ENCODE measurements at places on chromosomes 3 and 15. TPM values are rescaled to one million over a fixed set of nuclear protein-coding genes. Genes with fewer than 3 reads are reported as not detected.

The PPARG gene
- 98.8 TPM for total RNA-seq

The CCK gene
- not detected for total RNA-seq

The MCTP2 gene
- total RNA-seq: 89.3 TPM

The FETUB gene
- total RNA-seq: not detected

The ONECUT1 gene
- not detected for total RNA-seq

The SNURF gene
- total RNA-seq: 0.55 TPM

The IL5RA gene
- total RNA-seq: 0.57 TPM

The EXD1 gene
- total RNA-seq: not detected

The LIPC gene
- 3.4 TPM for total RNA-seq

The PIERCE2 gene
- total RNA-seq: 3.0 TPM

The TCAIM gene
- 27.2 TPM for total RNA-seq

The MYO9A gene
- 41.8 TPM for total RNA-seq

The TIGIT gene
- total RNA-seq: 1.6 TPM

The CYP1A2 gene
- not detected for total RNA-seq

The SMAD3 gene
- 76.3 TPM for total RNA-seq

The GPR62 gene
- not detected for total RNA-seq

The LDHAL6B gene
- total RNA-seq: not detected

The DNASE1L3 gene
- total RNA-seq: 3.3 TPM

The FAM227B gene
- 2.2 TPM for total RNA-seq

The ADGRG7 gene
- 21.7 TPM for total RNA-seq

The NOX5 gene
- total RNA-seq: 0.13 TPM

The RAB6B gene
- total RNA-seq: 4.8 TPM

The SHC4 gene
- 3.6 TPM for total RNA-seq

The FBN1 gene
- total RNA-seq: 47.9 TPM

The ZNF35 gene
- total RNA-seq: 8.0 TPM

The PRR20G gene
- not detected for total RNA-seq

The CELF6 gene
- 0.67 TPM for total RNA-seq

The PLSCR2 gene
- 0.82 TPM for total RNA-seq

The UROC1 gene
- not detected for total RNA-seq

The TRIM42 gene
- total RNA-seq: not detected

The BTD gene
- total RNA-seq: 32.5 TPM

The CFAP91 gene
- 3.3 TPM for total RNA-seq

The CPA3 gene
- 1.8 TPM for total RNA-seq

The GASK1A gene
- 10.0 TPM for total RNA-seq

The IGSF10 gene
- 1.0 TPM for total RNA-seq

The LRRC2 gene
- 2.5 TPM for total RNA-seq

The MAPKAPK3 gene
- total RNA-seq: 33.5 TPM

The IL16 gene
- 9.5 TPM for total RNA-seq

The C15orf62 gene
- total RNA-seq: 0.63 TPM

The CPN2 gene
- total RNA-seq: not detected

The DCP1A gene
- 28.2 TPM for total RNA-seq

The CCRL2 gene
- 15.7 TPM for total RNA-seq

The ARL6 gene
- 2.2 TPM for total RNA-seq

The PRSS50 gene
- not detected for total RNA-seq

The DTWD1 gene
- total RNA-seq: 19.4 TPM

The STAC gene
- 4.5 TPM for total RNA-seq

The MYRIP gene
- 9.9 TPM for total RNA-seq

Data from mucosa of descending colon (tissue), 3 donors.